AG10803 (cell line): ENCODE measurements at places on chromosomes 7 and 10.

- no peak for DNase-seq
Observed at GRCh38 chr7:44177570-44178131, 11.6 kb downstream of the GCK start.

GRCh38 chr7:36970551-36971514 is 246.5 kb upstream of the AOAH start:
- no peak for DNase-seq

GRCh38 chr7:136618818-136619217 is 249.6 kb upstream of the CHRM2 start:
- DNase-seq = no peak

- no peak for DNase-seq
Observed at GRCh38 chr7:602341-603141, 82.9 kb upstream of the PDGFA start.

DNA sequence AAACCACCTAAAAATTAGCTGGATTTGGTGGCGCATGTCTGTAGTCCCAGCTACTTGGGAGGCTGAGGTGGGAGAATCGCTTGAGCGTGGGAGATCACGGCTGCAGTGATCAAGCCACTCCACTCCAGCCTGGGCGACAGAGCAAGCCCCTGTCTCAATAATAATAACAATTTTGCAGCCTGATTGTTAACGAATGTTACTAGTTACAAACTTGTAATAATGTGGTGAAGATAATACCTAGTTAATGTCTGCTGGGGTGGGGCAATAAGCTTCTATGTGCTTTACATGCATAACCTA is 1.2 kb upstream of the ATAD1 start:
- no peak for DNase-seq

- peak; percentile 73 for DNase-seq
Observed at GRCh38 chr7:86926732-86927131, 132.7 kb downstream of the ELAPOR2 start.

DNA sequence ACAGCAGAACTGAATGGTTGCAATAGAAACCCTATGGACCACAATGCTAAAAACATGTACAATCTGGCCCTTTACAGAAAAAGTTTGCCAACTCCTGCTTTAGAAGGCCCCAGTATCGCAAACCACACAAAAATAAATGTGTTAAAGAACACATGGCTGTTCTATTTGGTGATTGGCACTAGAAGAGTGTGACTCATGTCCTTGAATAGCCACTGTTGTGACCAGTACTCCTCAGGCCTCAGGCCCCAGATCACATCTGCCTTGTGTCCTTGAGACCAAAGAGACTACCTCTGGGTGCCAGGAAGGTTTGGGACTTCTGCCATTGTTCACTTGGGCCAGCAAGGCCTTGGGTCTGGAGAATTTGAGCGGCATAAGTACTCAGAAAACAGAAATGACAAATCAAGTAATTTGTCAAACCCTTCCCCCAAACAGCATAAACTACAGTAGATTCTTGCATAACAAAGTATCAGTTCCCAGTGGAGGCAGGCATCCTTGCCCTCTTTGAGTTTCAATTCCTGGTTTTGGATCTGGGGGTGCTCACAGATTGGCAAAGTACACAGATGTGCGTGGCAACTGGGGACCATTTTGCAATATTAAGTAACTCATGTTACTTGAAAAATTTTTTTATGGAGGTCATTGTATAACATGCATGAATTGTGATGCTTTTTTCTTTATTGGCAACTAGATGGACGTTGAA is 50.2 kb downstream of the MTURN start:
- peak; percentile 14 for DNase-seq

- no peak for DNase-seq
Observed at GRCh38 chr7:126791306-126791705, 461.4 kb downstream of the GRM8 start.

DNA sequence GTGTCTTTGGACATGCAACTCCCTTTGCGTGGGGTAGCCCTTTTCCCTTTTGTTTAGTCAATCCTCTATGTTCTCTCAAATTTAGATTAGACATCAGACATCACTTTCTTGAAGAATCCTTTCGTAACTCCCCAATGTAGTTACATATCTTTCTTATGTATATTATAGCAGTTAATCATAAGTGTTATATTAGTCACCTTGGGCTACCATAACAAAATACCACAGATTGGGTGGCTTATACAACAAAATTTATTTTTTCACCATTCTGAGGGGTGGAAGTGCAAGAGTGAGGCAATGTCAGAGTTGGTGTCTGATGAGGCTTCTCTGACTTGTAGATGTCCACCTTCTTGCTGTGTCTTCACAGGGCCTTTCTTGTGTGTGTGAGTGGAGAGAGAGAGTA is 105.7 kb downstream of the PHTF2 start:
- peak; percentile 11 for DNase-seq

- no peak for DNase-seq
Observed at GRCh38 chr10:28278842-28279241, 24.0 kb downstream of the MPP7 start.

DNA sequence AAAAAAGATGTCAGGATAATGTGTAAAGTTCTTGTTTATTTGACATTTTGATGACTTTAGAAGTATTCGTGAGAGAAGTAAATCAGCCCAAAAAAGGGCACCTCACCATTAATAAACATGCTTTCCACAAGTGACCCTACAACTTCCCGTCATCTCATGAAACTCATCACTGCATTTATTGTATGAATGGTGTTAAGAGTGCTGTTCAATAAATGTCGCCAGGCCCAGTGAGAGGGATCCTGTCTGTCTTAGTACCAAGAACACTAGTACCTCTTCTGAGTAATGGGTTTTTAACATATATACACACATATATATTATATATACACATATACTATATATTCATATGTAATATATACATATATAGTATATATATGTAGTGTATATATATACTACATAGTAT is 61.9 kb downstream of the TMEM26 start:
- DNase-seq = no peak

- no peak for DNase-seq
Observed at GRCh38 chr10:52379287-52379686, 65.2 kb downstream of the DKK1 start.

- DNase-seq = no peak
Observed at GRCh38 chr7:77995717-77996116, 197.1 kb downstream of the PHTF2 start.

GRCh38 chr7:112573302-112574039 is 92.7 kb downstream of the LSMEM1 start:
- DNase-seq = no peak

- no peak for DNase-seq
Observed at GRCh38 chr10:80465839-80466590, 11.9 kb downstream of the TSPAN14 start.

DNA sequence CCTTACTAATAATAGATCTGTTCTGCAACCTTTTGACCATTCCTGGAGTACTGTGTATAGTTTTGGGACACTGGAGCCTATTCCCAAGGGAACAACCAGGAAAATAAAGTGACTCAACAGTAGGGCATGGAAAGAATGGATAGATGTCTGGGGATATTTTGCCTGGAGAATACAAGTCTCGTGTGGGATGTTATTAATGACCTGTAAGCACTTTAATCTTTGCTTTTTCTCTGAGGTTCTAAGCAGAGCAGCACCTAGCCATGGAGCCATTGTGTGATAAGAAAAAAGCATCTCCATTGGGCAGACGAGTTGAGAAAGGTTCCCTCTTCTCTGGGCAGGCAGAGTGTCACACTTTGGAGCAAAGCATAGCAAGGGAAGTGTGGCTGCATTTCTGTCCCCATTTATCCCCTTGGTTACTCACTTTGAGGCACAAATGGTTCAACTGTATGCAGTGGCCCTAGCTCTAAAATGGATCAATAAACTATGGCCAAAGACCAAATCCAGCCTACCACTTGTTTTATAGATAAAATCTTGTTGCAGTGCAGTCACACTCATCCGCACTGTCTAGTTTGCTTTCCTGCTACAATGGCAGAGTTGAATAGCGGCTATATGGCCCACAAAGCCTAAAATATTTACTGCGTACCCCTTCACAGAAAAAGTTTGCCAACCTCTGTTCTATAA is 21.0 kb upstream of the CCDC71L start:
- peak; percentile 76 for DNase-seq

DNA sequence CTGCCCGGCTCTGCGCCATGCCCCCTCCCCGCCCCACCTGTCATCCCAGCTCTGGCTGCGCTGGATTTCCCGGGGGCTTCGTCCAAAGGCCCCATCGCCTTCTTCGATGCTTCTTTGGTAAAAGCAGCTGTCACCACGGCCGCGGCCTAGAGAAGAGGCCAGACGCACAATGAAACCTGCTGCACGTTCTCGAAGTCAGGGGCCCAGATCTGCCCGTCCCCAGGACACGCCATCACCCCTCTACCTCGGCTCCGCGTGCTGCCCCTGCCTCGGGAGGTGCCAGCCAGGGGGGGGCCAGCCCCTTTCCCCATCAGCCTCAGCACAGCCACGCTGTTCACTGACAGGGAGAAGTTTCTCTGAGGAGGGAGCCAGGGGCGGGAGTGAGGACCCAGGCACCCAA is 6.8 kb downstream of the GIGYF1 start:
- DNase-seq = no peak

GRCh38 chr10:62046522-62047227 is 145.2 kb downstream of the ARID5B start:
- DNase-seq = peak; percentile 70

DNA sequence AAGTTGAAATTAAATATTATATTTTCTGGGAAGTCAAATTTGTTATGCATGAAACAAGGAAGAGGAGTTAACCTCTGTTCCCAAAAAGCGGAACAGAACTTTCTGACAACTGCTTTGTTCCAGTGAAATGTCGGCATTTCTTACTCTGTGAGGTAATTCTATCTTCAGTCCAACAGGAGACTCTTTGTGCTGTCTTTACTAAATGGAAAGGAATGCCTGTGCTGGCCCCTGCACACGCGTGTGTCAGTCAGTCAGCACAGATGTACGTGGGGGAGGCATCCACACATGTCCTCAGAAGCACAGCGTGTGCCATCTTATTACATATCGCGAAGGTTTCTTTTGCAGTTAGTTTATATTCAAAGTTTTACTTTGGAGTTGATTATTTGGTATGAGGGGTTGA is 37.5 kb downstream of the NET1 start:
- DNase-seq = peak; percentile 81

DNA sequence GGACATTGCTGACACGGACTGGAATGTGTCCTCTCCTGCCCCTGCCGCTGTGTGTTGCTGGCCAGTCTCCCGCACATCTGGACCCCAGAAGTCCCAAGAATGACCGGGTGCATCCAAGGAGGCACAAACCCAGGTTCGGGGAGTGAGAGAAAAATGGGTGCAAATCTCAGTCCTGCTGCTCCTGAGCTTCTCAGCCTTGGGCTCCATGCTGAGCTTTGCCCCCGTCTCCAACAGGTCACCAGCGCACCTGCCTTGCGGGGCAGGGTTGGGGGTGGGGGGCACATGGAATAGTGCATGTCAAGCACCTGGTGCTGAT is 6.0 kb upstream of the NANOS1 start:
- DNase-seq = no peak

DNA sequence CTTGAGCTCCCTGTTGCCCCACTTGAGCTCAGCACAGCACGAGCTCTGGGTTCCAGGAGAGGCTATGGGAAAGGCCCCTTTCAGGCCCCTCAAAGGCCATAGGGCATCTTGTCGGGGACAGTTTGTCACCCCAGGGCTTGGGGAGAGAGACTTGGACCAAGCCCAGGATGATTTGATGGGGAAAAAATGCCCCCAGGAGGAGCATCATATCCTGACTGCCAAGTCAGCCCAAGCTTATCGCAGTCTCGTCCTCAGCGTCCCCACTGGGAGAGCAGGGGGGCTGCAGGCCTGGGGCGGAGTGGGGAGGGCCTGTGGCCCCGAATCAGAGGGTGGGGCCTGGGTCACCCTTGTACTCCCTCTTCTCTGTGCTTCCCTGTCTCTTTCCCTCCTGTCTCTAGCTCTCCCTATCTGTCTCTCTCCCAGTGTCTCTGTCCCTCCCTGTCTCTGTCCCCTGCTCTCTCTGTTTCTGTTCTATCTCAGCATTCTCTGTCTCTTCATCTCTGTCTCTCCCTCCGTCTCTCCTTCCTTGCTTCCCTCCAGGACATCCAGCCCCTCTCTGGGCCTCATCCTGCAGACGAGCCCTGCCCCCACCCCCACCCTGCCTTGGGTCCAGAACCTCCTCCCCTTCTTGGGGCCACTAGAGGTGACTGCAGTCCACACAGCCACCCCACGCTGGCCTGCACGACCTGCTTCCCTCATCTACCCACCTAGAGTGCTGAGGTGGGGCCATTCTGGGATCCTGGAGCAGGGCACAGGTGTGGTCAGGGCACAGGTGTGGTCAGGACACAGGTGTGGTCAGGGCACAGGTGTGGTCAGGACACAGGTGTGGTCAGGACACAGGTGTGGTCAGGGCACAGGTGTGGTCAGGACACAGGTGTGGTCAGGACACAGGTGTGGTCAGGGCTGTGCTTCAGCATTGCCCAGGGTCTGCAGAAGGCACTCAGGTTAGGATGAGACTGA is 17.3 kb upstream of the GRIFIN start:
- no peak for DNase-seq

DNA sequence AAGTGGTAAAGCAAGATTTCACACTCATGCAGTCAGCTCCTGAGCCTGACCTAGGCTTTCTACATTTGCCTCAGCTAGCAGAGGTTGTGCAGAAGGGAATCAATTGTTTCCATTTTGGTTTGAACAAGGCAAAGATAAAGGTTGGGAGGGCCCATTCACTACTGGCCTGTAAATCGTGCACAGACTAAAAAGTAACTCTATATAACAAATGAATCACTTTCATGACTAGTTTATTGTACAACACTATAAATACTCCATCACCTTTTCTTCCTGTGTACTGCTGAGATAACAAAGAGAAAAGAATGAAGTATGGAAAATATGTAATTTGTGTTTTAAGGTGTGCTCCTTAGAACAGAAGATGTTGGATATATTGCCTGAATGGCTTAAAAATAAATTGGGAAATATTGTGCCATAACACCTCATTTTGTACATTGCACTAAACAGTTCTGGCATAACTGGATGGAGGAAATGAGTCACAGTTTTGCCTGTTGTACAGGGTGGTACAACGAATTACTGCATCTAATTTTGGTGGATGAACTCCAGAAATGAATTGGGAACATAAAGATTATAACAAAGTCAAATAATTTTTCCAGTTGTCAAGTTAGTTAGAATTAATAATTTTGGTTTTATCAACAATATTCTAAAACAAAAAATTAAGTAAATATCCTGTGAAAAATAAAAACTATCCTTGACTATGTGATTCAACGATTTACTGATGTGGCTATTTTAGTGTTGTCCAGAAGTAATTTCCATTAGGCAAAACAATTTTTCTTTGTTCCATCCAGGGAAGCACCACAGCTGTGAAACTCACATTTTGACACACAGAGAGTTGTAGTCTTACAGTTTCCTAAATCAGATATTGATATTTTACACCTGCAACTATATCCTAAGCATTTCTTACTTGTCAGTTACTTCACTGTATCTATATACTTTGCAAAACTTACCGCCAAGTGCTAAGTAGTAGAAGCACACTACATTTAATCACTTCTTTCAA is 18.0 kb downstream of the SEMA3C start:
- peak; percentile 71 for DNase-seq

- DNase-seq = no peak
Observed at GRCh38 chr7:150719960-150720891, 3.8 kb downstream of the GIMAP1 start.

DNA sequence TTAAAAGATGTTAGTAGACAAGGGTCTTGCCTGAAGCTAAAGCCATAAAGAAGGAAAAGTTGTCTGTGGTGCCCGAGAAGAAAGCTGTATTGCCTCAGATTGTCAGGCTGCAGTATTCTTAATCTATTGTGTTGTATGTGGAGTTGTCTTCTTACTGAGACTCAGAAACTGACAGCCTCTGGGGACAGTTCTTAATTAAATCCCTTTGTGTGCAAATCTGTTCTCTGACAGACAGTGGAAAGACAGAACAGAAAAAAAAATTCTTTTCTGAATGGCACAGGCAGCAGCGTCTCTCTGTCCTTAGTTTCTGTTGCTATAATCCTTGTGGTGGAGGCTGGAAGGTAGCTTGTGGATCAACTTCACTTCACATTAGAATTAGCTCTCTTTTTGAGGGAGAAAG is 16.8 kb downstream of the VWC2 start:
- DNase-seq = no peak
